ENCODE measurements at places on chromosomes 6 and 20.

DNA sequence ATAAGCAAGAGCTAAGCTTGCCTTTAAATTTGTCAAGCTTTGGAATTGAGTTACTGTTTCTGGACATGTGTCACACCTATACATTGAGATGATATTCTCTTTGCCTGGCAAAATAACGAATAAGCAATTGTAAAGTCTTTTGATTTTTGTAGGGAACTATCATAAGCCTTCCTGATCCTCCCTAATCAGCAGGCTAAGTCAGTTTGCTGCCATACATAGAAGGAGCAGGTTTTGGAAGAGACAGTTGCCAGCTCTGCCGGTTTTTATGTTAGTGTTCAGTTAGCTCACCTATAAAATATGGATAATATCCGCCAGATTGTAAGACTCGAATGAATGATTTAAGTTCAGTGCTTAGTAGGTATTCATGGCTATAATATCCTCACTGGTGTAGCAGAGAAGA is 34.4 kb upstream of the BCAS1 start:
- DNase-seq, result no peak

DNA sequence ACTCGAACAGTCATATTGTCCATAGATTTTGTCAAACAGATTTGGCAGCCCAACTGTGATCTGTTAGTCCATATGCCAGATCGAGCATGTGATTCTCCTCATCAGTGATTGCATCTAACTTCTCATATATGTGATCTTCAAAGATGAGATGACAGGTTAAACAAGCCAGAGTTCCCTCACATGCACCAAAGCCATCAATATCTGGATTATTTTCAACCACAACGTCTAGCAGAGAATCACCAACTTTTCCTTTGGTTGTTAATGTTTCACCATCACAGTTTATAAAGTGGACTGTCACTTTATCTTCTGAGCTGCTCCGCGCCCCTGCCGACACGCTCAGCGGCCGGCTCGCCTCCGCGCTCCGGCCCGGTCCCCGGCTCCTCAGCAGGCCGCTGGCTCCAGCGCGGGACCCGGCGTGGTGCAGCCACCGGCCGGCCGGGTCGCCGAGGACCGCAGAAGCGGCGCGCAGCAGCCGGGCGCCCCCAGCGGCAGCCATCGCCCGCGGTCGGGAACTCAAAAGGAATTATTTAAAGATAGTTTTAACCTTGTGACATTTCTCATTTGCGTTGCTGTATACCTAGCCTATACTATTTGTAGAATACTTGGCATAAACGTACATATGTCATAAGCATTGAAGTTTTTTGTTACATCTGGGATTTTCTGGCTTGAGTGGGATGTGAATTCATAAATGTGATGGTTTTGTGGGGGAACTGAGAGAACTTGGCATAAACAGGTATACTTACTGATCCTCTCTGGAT is 40.1 kb upstream of the DYNLRB1 start:
- no peak for DNase-seq

DNA sequence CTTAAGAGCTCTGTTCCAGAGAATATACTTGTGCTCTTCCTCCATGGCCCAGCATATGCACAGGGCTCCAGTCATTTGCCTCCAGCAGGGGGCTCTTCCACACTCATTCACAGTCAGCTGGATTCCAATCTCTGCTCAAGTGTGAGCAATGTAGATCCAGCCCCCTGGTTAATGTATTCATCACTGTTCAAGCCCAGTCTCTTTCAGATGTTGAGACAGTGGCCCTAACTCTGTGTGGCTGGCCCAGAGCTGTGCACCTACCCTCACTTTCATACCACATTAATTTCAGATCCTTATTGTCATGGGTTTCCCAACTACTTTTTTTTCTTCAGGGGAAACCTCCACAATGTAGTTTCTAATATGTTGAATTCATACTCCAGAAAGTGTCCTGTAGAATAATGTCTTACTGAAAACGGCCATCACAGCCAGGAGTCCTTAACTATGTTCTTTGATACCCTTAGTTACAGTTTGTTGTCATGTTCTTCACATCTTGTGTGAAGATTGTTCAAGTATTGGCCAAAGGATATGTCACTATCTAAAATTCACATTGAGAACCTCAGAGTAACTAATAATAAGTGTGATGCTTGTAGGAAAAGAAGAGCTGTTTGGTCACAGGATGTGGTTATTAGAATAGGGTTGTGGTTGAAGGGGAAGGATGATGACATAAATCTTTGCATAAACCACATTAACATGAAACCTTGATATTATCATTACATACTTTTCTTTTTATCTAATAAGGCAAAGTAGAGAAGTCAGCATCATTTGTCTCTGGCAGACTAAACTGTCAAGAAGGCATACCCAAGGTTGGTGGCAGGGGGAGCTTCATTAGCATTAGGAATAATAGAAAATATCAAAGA is 14.4 kb upstream of the HLA-DQA1 start:
- DNase-seq, result peak; percentile 44

GRCh38 chr6:89999154-89999553 is 104.9 kb downstream of the GJA10 start:
- no peak for DNase-seq

- DNase-seq, result no peak
Measured at GRCh38 chr6:167803816-167804215, 22.9 kb upstream of the AFDN start.

GRCh38 chr6:138973466-138974153 is 14.4 kb downstream of the REPS1 start:
- no peak for DNase-seq

DNA sequence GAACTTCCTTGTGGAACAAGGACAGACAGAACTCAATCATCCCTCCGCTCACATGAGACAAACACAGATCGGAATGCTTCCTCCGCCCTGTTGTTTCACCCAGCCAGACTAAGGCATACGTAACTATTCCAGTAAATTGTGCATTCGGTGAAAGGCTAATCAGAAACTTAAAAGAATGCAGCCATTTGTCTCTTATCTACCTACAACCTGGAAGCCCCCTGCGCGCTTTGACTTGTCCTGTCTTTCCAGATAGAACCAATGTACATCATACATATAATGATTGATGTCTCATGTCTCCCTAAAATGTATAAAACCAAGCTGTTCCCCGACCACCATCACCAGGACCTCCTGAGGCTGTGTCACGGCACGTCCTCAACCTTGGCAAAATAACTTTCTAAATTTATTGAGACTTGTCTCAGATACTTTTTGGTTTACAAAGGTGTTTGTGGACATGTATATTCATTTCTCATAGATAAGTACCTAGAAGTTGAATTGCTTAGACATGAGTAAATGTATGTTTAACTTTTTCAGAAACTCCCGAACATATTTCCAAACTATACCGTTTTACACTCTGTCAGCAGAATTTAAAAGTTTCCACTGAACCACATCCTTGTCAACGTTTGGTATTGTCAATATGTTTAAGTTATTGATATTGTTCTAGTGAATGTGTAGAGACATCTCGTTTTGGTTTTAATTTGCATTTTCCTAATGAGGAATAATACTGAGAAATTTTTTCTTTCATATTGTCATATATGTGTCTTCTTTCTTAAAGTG is 197.6 kb upstream of the THBS2 start:
- no peak for DNase-seq

DNA sequence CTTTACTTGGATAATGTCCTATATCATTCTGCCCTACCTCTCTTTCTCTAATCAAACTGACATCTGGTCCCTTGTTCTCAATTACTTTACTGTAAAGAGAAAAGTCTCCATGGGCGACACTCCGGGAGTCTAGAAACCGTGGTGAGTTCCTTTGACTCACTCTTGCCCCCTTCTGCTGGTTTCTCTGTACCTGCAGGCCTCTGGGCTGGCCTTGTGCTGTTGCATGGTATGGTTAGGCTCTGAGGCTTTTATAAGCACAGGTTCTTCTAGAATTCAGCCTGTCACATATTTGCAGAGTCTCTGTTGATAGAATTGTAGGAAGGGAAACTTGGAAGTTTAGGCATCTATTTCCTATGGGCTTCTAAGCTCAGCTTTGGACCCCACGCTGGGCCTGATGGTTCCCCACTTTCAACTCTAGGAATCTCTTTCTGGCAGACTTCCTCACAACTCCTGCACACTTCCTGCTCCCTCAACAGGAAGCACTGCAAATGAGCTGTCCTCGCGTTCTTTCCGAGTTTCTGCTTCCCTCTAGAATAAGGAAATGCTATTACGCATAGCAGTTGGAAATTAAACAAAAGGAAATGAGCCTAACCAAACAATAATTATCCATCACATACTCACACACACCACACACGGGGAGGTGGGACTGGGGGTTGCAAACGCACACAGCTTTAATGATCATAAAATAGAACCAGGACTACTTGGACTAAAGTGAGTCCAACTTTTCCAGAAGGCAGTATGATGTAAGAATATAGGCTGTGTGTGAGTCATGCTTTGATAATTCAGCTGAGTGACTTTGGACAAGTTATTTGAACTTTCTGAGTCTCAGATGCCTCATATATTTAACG is 683.3 kb downstream of the QKI start:
- DNase-seq, result peak; percentile 57

- no peak for DNase-seq
Measured at GRCh38 chr20:41714030-41714429, 95.9 kb upstream of the CHD6 start.

- DNase-seq, result peak; percentile 41
Measured at GRCh38 chr20:41340327-41341055, at the start of gene LPIN3. TSS of gene LPIN3 (plus strand) at chr20:41340821. CDS start at chr20:41345804, 4,983 bp downstream.

- no peak for DNase-seq
Measured at GRCh38 chr6:52667572-52667971, 3.3 kb upstream of the TMEM14A start.

DNA sequence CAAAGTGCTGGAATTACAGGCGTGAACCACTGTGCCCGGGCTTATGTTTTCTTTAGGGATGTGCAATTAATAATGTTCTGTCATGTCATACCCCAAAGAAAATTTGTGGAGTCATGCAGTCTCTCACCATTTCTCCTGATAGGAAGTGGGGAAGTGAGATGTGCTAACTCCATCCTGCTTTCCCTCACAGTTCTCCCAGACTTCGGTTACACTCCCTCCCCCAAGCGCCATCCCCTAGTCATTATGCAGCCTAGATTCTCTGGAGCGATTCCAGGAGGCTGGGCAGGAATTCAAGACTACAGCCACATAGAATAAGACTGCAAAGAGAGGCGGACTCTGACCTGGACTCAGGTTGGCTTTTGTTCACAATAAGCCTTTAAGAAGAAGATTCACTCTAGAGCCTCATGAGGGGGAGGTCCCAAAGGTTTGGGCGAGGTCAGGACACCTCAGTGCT is 271.4 kb downstream of the ALDH8A1 start:
- no peak for DNase-seq

DNA sequence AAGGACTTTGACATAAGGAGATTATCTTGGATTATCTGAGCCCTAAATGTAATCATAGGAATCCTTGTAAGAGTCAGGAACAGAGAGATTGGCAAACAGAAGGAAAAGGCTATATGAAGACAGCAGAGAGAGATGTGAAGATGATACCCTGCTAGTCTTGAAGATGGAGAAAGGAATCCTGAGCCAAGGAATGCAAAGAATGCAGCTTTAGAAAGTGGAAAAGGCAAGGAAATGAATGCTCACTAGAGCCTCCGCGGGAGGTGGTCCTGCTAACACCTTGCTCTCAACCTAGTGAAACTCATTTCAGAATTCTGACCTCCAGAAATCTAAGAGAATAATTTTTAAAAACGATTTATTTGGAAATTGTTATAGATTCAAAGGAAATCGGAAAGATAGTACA is 117.1 kb downstream of the TBXT start:
- no peak for DNase-seq

GRCh38 chr6:159062976-159063375 is 18.2 kb upstream of the TAGAP start:
- no peak for DNase-seq

DNA sequence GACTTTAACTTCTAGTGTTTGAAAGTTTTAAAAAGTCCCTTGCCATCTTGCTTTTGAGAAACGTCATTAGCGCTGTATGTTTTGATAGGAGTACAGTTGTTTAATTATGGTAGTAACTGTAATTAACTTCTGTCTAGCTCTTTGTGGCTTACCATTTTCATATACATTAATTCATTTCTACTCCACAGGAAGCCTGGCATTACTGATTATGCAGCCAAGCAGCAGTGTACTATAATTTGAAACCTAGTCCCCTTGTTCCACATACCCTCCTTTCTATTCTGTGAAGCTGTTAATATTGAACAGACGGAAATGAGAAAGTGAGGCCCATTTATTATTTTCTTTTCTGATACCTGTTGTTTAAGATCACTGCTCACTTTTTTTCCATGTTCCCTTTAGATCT is 235.4 kb downstream of the CDKAL1 start:
- no peak for DNase-seq

- DNase-seq, result peak; percentile 36
Measured at GRCh38 chr20:38649275-38649891, 47.8 kb downstream of the ARHGAP40 start.

GRCh38 chr6:593907-594212 is 63.0 kb downstream of the HUS1B start:
- no peak for DNase-seq

DNA sequence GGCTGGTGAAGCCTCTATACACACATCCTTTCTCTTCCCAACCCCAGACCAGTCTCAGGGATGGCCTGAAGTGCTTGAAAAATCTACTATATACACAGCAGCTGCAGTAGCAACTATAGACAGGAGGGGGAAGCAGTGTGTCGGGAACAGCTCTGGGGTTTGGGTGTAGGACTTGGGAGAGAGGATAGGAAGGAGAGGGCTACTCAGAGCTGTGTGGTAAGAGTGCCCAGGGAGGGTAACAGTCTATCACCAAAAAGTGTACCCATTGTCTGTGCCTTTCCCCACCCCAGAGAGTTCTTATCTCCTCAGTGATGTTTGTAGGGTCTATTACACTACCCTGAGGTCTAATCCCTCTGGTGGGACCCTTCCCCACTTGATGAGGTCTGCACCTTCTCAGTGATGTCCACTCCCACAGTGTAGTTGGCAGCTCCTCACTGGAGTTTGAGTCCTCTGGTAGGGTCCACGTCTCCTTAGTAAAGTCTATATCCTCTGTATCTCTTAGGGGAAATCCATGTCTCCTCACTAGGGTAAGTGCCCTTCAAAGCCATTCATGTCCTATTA is 1.5 kb upstream of the GGT7 start:
- peak; percentile 79 for DNase-seq

GRCh38 chr6:158104696-158105095 is 63.4 kb downstream of the SERAC1 start:
- DNase-seq, result no peak

- no peak for DNase-seq
Measured at GRCh38 chr20:54094268-54094580, 23.8 kb upstream of the BCAS1 start.

DNA sequence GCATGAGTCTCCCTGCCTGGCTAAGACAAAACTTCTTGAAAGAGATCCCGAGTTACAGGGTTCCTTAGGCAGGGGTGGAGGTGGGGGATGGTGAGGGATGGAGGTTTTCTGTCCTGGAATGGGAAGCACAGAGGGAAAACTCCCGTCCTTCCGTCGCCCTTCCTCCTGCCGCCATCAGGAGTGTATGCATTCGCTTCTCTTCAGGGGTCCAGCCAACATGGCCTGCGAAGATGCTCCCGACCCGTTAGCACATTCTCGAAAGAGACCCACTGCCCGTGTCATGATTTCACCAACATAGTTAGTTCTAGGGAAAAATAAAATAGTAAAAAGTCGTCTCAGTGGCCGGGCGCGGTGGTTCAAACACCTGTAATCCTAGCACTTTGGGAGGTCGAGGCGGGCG is 37.1 kb downstream of the KIF25 start:
- no peak for DNase-seq

GRCh38 chr6:168574699-168575195 is 133.8 kb downstream of the SMOC2 start:
- DNase-seq, result no peak

Data from hematopoietic multipotent progenitor cell (in vitro differentiated cells).